ENCODE measurements at places on chromosomes 7 and 10. TPM values are rescaled to one million over a fixed set of nuclear protein-coding genes. Genes with fewer than 3 reads are reported as not detected.

DNA sequence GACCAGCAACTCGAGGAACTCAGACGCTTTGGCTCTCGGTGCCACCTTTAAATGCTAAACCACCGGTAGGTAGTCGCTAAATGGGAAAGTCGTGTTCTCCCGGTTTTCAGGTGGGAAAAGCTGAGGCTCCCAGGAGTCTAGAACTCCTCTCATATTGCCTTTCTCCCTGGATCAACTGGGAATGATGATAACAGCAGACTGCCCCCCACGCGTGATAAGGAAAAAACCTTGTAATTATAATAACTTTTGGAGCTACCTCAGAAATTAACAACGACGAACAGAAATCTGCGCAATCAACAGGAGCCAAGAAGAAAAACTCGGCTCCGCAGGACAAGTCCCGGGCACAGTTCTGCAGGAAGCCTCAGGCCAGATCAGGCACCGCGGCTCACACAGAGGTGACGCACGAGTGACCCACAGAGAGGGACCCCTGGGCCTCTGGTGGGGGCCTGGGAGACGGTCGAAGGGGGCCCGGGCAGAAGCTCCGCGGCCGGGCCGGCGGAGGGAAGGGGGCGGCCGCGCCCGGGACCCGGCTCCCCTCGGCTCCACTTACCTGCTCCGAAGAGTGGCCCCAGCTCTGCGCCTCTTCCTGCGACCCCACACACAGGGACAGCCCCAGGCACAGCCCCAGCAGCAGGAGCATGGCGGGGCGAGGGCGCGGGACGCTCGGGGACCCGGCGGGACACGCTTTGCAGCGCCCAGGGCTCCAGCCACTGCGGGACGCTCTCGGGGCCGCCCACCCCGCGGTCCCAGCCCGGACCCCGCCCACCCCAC, at the start of gene ITIH5:
TSS of gene ITIH5 (minus strand) at position 714 of the 771 bp plus-strand sequence. CDS start at position 640, 74 bp downstream.
- peak; percentile 65 for DNase-seq

DNA sequence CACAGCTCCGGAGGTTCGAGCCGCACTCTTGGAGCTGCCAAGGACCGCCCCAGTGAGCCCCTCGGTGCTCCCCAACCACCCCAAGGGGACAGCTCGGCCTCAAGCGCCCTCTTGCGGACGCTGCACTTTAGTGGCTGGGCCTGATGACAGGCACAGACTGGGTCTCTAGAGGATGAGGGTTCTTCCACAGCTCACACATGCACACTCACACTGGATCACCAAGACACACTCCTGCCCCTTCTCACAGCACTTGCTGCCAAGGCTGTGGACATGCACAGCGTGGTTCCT, 2.1 kb downstream of the RET start:
- DNase-seq, result no peak

- no peak for DNase-seq
Observed at GRCh38 chr7:32275216-32276009, 205.2 kb upstream of the PDE1C start.

- no peak for DNase-seq
Observed at GRCh38 chr7:32299133-32299702, 191.0 kb downstream of the LSM5 start.

GRCh38 chr10:14543904-14544210, 213.1 kb upstream of the FRMD4A start:
- DNase-seq, result no peak

- DNase-seq, result no peak
Observed at GRCh38 chr10:103544657-103545310, 51.3 kb downstream of the NEURL1 start.

DNA sequence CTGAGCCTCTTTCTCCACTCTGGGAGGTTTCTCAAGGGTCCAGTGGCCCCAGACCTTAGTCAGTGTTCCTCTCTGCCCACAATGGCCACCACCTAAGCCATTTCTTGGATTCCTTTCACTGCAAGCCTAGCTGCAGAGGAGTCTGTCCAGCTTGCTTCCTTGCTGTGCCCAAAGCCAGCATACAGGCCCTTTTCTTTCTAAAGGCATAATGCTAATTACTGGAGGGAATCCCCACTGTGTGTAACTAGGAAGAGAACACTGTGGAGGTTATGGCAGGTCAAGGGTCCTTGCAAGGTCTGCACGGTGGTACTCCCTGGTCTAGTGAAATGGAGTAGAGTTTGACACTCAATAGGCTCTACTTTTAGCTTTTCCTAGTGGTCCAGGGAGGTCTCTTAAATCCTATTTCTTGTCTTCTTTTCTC, 70.4 kb upstream of the CC2D2B start:
- no peak for DNase-seq

- no peak for DNase-seq
Observed at GRCh38 chr10:119469846-119470245, 72.7 kb downstream of the RGS10 start.

GRCh38 chr7:92685136-92686042, 95.2 kb upstream of the FAM133B start:
- no peak for DNase-seq

DNA sequence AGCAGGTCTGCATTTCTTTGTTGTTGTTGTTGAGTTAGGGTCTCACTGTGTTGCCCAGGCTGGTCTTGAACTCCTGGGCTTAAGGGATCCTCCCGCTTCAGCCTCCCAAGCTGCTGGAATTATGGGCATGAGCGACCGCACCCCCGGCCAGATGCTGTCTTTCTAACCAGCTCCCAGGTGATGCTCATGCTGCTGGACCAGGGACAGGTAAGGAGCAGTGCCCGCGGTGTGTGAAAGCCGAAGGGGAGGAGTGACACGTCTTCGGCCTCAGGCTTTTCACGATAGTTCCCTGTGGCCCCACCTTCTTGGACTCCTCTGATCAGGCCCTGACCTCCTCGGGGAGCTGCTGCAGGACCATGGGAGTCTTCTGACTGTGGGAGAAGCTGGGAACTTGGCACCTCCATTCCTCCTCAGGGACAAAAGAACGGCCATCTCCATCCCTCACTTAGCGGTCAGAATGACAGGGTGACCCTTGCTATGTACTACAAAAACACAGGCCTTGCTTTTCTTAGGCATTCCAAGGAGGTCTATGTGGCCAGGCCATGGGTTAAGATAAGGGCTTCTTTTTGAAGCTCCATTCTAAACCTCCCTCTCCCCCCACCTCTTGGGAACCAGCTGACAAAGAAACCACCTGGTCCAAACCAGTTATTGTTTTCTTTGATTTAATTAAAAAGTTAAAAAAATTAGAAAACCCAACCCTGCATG, 5.5 kb downstream of the SFRP5 start:
- DNase-seq, result no peak

GRCh38 chr10:69087590-69088470, at the start of gene SRGN:
SRGN (plus strand) TSS chr10:69088103; CDS start chr10:69088158, 55 bp downstream.
- DNase-seq, result peak; percentile 66

DNA sequence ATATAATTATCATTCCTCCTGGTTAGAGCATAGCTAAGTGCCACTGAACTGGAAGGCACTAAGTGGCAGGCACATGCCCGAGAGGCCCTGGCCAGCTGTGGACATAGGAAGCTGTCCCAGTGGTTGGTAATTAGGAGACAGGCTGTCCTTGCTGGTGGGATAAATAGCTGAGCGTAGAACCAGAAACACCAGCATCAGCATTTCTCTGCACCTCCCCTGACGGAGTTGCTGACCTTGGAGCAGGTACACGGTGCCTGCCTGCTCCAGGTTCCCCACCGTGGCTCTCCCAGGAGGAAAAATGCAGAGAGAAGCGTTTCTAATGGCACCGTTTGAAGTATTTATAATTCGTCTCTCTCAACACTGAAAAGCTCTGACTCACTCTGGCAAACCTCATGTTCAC, 5.6 kb upstream of the ABLIM1 start:
- no peak for DNase-seq

DNA sequence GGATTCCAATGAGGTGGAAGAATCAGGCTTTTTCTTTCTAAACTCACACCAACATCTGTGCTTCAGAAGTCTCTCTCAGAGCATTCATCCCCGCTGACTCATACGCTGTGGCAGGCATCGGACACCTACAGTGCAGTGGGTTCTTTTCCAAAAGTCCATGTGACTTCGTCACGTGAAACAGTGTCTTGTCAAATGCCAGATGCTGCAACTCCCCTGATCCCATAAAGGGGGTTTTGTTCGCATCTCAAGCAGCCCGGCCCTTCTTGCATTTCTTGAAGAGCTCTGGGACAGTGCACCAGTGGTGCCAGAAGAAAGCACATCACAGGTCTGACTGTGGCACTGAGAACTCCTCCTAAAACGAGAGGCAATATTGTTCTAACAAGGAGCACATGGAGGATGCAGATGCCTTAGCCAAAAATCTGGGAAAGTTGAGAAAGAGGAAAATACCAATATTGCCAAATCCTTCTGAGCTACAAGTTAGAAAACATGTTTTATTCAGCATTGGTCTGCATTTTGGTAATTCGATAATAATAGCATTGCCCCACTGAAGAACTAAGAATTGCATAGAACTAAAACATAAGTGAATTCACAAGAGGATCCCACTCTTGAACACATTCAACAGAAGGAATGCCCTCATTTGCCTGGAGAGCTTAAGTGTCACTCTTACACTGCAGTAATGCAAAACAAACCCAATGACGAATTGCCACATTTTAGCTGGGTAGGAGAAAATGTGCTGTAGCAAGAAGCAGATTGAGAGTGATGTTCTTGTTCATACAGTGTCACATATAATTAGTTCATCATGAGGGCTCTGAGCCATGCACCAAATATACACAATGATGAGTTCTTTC, 204.4 kb downstream of the CXCL12 start:
- peak; percentile 93 for DNase-seq

DNA sequence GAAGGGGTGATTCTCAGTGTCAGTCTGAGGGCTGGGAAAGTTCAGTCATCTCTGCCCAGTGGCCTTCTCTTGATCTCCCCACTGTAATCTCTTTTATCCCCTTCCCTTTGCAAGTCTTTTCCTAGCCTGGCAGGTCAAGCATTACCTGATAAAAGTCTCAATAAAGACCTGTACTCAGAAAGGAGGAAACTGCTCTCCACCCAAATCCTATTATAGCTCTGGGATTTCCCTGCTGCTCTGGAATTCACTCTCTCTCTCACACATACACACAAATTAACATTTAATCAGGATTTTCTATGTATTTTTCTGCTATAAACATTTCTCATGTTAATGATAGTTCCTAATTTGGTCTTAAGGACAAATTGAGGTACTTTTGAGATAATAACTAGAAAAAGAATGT, 46.5 kb downstream of the ABCA13 start:
- DNase-seq, result no peak

DNA sequence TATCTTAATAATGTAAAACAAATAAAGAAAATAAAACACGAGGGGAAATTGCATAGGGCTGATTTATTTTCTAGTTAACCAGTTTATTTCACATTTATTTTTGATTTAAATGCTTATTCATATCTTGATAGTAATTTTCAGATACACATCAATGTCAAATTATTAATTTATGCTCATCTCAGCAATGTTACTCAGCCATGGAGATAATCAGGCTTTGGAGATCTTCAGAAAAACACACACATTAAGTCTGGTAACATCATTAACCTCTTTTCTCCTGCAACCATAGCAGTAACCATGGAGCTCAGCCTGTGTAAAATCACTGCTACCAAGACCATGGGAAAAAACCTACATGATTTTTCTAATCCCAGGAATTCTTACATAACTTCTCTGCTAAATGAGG, 31.9 kb upstream of the TBX20 start:
- no peak for DNase-seq

DNA sequence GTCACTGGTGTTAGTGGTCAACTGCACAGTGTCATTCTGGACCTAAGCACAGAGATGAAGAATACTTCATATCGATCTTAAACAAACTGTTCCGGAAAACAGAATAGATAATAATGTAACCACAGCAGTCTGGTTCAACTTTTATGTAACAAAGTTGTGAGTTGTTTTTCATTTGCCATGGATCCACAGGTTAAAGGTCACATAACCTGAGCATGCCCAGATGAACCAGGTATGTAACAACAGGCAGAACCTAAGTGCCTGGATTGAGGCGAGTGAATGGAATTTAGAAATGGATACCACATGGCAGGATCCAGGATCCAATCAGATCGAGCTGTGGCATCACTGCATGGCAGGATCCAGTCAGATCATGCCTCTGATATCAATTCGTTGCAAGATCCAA, 87.1 kb downstream of the CLEC2L start:
- DNase-seq, result no peak

ATRNL1 gene
- polyA plus RNA-seq, result 2.1 TPM

CRYGN gene
- 0.30 TPM for polyA plus RNA-seq

AKR1C4 gene
- polyA plus RNA-seq, result not detected

SPDYE9 gene
- polyA plus RNA-seq, result 0.12 TPM

FFAR4 gene
- polyA plus RNA-seq, result not detected

SLC13A1 gene
- not detected for polyA plus RNA-seq

PCLO gene
- 1.2 TPM for polyA plus RNA-seq

IQUB gene
- polyA plus RNA-seq, result 0.28 TPM

SPDYE16 gene
- polyA plus RNA-seq, result 2.7 TPM

SPDYE2B gene
- polyA plus RNA-seq, result 0.32 TPM

ST8SIA6 gene
- polyA plus RNA-seq, result 2.9 TPM

UPP1 gene
- 2.0 TPM for polyA plus RNA-seq
